ENCODE measurements at places on chromosomes 5 and 9.

GRCh38 chr9:18855656-18856055 lies 177.4 kb downstream of the SAXO1 start:
- DNase-seq: no peak

DNA sequence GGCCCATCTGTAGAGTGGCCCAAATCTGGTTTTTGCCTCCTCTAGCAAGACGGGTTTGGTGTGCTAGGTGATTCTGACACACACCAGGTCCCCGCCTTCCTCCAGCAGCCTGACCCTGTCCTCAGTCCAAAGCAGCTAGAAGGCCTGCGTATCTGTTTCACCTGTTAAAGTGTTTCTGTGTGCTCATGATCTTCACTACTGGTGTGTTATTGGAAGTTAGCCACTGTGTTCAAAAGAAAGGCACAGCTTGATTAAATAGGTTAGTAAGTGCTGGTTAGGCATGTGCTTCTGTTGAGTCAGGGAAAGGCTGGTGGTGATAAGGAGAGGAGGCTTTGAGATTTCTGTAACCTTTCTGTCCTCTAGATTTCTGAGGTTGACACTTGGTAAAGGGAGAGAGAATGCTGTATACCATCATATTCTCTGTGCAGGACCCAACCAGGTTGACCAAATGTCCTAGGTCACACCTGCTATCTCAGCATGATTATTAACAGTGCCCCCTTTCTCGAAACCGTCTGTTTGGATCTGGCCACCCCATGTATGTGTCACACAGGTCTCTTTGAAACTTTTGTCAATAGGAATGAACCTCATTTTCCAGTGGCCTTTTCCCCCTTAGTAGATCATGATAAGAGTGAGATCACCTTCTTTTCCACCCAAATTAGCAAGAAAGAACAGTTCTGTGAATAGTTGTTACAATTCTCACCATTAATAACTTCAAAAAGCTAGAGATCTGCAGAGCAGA lies 58.8 kb downstream of the ARHGAP26 start:
- no peak for DNase-seq

GRCh38 chr9:71209890-71210289 lies 88.5 kb upstream of the TRPM3 start:
- DNase-seq: no peak

- no peak for DNase-seq
Observed at GRCh38 chr9:37174247-37174646, 53.9 kb downstream of the ZCCHC7 start.

DNA sequence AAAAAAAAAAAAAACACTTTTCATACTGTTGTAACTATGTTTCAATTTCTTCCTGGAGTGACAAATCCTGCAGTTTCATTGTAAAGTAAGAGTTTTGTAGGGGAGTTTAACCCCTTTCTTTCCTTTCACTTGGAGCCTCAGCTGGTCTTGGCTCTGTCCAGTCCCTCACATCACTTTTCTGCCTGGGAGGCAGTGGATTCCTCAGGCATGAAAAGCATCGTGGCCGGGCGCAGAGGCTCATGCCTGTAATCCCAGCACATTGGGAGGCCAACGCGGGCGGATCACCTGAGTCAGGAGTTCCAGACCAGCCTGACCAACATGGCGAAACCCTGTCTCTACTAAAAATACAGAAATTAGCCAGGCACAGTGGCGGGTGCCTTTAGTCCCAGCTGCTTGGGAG lies 45.6 kb upstream of the MYO10 start:
- no peak for DNase-seq

DNA sequence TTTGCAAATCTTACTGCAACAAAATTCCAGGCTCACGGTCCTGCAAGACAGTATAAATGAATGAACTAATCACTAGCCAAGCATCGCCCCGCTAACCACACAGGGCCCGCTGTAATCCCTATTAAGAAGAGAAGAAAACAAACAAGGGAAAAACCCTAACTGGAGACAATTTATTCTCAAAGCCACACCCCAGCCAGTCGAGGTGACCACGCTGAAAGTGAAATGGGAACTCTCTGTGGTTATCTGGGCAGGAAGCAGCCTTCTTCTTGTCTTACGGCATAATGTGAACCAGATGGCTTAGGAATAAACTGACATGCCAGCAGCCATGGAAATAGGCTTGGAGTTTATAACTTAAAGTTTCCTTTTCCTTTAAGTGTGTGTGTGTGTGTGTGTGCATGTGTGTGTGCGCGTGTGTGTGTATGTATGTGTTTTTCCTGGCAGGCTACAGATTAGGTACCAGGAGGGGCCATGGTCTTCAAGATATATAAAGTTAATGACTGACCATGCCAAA lies 120.2 kb downstream of the SEMA6A start:
- no peak for DNase-seq

GRCh38 chr9:130327070-130327780 lies 61.7 kb downstream of the HMCN2 start:
- DNase-seq: no peak

- peak; percentile 59 for DNase-seq
Observed at GRCh38 chr9:137619240-137620047, 639 bp downstream of the EHMT1 start.

DNA sequence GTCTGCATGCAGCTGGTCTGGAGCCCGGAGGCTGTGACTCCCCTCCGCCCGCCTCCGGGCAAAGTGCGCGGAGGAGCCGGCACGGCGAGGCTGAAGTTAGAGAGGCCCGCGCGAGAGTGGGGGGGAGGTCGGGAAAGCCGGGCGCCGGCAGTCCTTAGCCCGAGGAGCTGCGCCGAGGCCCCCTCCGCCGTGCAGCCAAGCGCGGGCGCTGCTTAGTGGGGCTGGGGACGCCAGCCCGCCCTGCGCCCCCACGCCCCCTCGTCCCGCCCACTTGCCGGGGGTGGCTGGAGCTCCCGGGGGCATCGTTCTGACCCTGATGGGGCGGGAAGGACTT lies 403 bp downstream of the NINJ1 start:
- no peak for DNase-seq

DNA sequence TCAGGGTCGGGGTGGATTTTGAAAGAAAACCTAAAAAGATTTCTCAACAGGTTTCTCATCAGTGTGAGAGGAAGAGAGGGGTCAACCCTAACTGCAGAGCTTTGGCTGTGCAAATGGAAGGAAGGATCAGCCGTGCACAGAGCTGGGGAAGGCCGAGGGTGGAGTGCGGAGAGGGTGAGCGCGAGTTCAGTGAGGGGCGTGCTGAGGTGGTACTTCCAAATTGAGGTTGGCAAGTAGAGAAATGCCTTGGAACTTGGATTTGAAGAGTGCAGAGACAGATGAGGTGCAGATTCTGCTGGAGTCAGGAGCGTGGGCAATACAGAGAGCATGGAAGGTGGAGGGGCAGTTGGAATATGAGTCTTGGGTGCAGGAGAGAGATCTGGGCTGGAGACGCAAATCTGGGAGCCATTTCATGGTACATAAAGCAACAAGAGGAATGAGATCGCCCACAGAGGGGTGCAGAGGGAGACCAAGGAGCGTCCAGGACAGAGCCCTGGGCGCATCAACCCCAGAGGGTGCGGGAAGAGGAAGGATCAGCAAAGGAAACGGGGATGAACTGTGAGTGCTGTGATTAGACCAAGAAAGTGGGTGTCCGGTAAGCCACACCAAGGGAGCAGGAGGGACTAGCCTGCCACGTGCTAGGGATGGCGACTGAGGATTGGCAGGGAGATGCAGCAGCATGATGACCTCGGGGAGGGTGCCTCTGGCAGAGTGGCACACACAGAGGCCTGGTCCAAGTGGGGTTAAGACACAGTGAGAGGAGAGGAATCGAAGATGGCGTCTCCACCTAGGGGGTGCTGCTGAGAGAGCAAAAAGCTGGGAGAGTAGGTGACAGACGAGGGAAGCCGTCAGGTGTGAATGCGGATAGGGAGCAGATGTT lies 105.8 kb downstream of the ADAMTS2 start:
- no peak for DNase-seq

DNA sequence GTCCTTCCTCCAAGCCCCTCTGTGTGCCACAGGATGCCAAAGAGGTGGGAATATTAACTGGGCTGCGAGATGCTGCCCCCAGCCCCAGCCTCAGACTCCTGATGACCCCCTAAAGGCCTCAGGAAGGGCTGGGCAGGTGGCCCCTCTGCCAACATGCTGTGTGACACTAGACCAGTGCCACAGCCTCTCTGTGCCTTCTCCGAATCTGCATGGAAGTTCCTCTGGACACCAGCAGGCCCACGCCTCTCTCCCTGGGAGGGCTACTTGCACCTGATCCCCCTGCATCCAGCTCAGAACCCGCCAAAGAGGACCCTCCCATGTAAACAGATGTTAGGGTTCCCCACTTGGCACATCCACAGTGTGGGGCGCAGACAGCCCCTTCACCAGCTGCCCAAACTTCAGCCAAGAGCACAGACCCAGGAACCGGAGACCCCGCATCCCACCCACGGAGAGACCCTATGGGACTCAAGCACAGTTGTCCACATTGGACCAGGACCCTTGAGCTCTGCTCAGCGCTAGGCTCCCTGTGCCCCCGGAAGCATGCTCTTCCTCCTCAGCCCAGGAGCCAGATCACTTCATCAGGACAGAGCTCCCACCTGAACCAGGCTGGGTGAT lies 91.6 kb upstream of the LMX1B start:
- DNase-seq: no peak

GRCh38 chr9:137211532-137211931 lies 6.0 kb downstream of the NDOR1 start:
- no peak for DNase-seq

GRCh38 chr9:129839324-129840023 lies 4.2 kb downstream of the USP20 start:
- no peak for DNase-seq

- peak; percentile 89 for DNase-seq
Observed at GRCh38 chr5:150489360-150490295, 18.3 kb upstream of the NDST1 start.

- DNase-seq: no peak
Observed at GRCh38 chr5:138372225-138372624, 19.7 kb downstream of the KDM3B start.

DNA sequence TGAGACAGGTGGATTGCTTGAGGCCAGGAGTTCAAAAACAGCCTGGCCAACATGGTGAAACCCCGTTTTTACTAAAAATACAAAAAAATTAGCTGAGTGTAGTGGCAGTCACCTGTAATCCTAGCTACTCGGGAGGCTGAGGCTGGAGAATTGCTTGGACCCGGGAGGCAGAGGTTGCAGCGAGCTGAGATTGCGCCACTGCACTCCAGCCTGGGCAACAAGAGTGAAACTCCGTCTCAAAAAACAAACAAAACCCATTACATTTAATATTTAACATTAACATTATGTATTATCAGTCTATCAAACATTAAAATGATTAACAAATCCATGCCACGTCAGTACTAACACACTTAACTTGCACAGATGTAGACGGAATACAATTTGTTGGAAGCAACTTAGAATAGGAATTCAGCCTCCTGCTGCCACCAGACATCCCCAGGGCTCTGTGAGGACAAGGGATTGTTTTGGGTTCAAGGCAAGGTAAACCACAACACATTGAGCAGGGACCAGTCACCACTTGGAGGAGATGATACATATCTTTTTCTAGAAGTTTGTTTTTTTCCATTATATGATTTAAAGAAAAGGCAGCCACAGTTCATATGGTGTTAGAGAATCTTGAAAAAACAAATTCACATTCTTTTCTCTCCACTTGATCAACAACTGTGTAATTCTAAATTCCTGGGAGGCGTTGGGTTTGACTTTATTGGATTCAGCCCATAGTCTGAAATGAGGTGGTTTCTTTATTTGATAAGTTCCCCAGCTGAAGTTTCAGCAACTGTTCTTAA lies 104.1 kb upstream of the BASP1 start:
- DNase-seq: no peak

DNA sequence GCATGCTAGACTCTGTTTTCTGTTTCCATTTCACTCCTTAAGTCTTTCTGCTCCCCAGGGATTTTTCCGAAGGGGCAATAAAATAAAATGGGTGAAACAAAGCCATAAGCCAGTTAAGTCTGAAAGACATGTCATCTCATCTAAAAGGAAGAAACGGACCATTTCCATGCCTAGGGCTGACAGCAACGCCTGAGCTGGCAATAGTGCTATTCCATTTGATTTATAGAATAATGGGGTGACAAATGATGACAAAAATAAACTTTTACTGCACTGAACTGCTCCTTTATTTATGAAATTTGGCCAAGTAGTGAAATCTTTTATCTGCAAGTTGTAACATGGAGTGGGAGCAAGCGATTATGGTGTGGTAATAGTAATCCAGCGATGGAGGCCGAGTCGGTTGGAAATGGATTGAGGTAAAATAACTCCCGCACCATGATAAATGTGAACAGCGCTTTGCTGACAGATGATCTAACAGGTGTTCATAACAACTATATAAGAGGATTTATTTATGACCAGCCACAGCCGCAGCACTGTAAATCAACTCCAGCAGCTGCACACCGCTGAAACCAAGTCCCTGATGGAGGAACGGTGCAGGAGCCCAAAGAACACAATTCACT lies 219.8 kb upstream of the TBCA start:
- no peak for DNase-seq

- no peak for DNase-seq
Observed at GRCh38 chr5:453725-454481, 10.9 kb downstream of the EXOC3 start.

GRCh38 chr5:138622051-138622450 lies 46.9 kb upstream of the HSPA9 start:
- DNase-seq: no peak

GRCh38 chr9:104772714-104773510 lies 9.0 kb downstream of the NIPSNAP3B start:
- peak; percentile 70 for DNase-seq

- no peak for DNase-seq
Observed at GRCh38 chr9:103714992-103715391, 379.1 kb upstream of the SMC2 start.

DNA sequence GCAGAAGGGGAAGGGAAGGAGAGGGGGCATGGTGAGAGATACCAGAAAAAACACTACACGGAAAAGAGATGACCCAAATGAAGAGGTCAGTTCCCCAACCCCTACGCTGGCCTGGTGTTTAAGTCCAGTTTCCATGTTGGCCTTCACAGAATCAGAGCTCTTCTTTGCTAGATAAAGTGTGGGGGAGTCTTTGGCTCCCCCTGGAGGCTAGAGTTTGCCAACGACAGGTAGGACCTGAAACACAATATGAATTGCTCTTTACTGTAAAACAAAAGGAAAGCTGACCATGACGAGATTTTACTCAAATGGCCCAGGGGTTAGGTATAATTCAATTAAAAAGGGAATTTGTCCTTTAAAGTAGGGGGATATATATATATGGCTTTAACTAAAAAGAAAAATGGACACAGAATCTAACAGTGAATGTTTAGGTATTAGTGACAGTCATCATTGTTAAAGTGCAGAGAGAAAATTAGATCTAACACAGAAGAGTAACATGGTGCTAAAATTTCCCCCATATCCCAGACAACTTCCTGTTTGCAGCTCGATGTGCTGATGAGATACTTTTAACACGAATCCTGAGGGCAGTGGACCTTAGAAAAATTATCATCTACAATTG lies 92.0 kb downstream of the SV2C start:
- peak; percentile 68 for DNase-seq

- DNase-seq: no peak
Observed at GRCh38 chr5:34008802-34009201, 952 bp upstream of the AMACR start.

DNA sequence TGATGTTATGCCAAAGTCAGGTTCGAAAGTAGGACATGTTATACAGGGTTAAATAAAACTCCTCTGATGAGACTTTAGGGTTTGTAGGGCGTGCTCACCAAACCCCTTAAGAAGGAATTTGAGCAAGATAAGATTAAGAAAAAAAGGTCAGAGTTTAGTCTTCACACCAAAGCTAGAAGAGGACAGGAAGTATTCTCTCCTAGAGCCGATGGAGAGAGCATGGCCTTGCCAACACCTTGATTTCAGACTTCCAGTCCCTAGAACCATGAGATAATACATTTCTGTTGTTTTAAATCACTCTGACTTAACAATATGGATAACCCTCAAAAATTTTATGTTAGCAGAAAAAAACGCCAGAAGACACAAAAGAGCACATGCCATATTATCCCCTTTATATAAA lies 16.3 kb upstream of the PLCXD3 start:
- no peak for DNase-seq

GRCh38 chr5:75028090-75028489 lies 24.3 kb downstream of the GCNT4 start:
- no peak for DNase-seq

All from OCI-LY7 (cell line).